ENCODE measurements at places on chromosomes 12 and 14. TPM values are rescaled to one million over a fixed set of nuclear protein-coding genes. Genes with fewer than 3 reads are reported as not detected.

DNA sequence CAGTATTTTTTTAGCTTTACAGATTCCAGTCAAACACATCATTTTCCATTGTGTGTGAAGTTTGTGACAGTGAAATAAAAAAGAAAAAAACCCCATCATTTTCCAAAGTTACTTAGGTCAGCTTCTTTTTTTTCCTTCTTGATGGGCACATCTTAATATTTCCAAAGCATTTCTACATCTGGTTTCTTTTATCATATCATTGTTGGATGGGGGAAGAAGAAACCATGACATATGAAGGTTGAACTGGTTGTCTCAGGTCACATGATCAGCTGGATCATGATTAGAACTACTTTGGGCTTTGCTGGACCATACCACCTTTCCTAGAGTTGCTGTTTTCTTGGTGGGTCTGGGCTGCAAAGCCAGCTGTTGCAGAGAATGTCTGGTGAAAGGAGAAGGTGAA is 59.8 kb downstream of the FOS start:
- DNase-seq: no peak

Gene RDH12
- total RNA-seq: 0.29 TPM

Gene GYS2
- not detected for total RNA-seq

Gene TOMM20L
- not detected for total RNA-seq

DNA sequence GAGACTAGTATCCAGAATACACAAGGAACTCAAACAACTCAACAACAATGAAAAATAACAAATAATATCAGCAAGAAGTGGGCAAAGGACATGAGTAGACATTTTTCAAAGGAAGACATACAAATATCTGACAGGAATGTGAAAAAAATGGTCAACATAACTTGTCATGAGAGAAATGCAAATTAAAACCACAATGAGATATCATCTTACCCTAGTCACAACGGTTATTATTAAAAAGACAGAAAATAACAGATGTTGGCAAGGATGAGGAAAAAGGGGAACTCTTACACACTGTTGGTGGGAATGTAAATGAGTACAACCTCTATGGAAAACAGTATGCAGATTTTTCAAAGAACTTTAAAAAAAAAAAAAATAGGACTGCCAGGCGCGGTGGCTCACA is 20.4 kb downstream of the VWF start:
- DNase-seq: no peak

Gene KSR2
- total RNA-seq: not detected

- DNase-seq: no peak
Observed at GRCh38 chr14:102789349-102789748, 12.1 kb downstream of the TRAF3 start.

Gene TMEM116
- 10.8 TPM for total RNA-seq

Gene KLRB1
- total RNA-seq: not detected

Gene DNAJC22
- 0.62 TPM for total RNA-seq

GRCh38 chr12:22256041-22256441 is 78.5 kb downstream of the ST8SIA1 start:
- DNase-seq: no peak

Gene NTS
- not detected for total RNA-seq

GRCh38 chr12:131615326-131616042 is 95.4 kb upstream of the SFSWAP start:
- no peak for DNase-seq

DNA sequence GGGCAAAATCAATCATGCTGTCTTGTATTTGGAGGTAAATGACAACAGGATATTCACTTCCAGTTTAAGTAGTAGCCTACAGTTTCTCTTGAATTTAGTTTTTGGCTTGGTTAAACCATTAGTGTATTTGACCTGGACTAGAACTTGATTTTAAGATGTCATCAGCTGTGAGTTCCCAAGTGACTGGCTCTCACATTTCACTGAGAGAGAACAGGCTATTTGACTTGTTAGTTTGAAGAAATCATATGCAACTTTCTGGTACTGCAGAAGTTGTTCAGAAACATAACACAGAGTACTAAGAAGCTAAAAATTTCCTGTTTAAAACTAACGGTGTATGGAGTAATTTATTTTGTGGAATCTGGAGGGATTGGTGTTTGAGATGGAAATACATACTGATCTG is 22.3 kb downstream of the MNAT1 start:
- DNase-seq: no peak

DNA sequence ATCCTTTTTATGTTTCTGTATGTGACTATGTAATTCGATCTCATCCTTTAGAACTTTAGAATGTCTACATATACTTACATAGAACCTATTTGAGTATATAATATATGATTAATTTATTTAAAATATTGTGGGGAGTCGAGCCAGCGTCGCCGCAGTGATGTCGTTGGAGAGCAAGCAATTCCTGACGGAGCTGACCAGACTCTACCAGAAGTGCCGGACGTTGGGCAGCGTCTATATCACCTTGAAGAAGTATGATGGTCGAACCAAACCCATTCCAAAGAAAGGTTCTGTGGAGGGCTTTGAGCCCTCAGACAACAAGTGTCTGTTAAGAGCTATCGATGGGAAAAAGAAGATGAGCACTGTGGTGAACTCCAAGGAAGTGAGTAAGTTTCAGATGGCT is 6.4 kb upstream of the CD27 start:
- no peak for DNase-seq

Gene SIX6
- total RNA-seq: not detected

- DNase-seq: no peak
Observed at GRCh38 chr12:107801150-107801549, 26.6 kb downstream of the ASCL4 start.

DNA sequence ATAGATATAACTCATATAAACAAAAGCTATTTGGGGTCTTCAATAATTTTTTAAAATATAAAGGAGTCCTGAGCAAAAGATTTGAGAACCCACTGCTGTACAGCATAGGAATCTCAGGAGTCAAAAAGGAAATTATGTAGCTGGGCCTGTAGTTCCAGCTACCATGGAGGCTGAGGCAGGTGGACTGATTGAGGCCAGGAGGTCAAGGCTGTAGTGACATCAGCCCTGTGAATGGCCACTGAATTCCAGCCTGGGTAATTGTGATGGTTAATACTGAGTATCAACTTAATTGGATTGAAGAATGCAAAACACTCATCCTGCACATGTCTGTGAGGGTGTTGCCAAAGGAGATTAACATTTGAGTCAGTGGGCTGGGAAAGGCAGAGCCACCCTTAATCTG is 10.5 kb downstream of the CERS5 start:
- no peak for DNase-seq

DNA sequence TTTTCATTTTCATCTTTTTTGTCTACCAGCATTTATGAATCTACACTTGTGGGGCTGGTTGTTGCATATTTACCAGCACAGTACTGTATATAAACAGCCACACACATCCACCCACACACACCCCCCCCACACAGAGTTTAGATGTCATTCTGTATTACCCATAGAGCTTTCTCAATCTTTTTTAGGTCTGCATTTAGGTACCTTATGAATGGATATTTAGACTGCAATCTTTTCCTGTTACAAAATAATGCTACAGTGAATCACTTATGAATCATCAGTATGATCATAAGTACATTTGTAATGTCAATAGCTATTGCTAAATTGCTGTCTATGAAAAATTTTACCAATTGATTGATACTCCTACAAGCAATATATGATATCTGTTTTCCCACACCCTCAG is 67.3 kb upstream of the STK38L start:
- DNase-seq: no peak

Gene IRAK4
- total RNA-seq: 14.5 TPM

Gene KRT78
- not detected for total RNA-seq

DNA sequence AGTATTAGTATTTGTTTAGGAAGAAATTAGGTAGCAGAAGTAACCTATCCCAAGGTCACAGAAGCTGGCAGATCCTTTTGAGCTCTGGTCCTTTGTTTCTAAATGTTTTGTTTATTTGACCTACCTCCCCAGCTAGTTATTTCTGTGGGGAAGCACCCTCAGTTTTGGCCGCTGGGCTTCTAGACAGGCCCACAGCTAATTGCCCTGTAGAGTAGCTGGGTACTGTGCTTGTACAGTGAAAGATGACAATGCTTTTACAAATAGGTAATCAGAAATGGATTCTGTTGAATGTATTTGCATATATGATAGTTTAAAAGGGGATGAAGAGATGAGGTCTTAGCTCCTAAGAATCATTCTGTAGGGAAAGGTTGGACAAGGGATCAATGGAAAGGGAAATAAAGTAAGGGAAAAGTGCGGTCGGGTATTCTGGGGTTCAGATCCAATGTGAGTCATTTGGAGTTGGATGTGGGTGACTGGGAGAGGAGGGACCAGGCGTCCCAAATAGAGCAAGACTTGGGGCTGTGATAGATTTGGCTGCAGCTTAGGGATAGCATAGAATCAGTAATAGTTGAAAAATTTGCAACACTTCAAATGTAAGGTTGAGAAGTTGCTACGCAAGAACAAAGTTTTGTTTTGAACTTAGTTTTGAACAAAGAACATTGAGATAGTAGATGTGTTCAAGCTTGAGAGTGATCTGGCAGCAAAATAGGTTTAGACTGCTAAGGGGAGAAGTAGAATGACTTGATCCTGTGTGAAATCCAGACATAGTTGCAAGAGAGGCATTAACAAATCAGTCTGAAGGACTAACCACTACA is 3.6 kb downstream of the NUDT4 start:
- no peak for DNase-seq

- DNase-seq: no peak
Observed at GRCh38 chr12:92290886-92291285, 145.2 kb upstream of the BTG1 start.

Gene PSMA6
- total RNA-seq: 258 TPM

- no peak for DNase-seq
Observed at GRCh38 chr12:26338586-26339572, 143.5 kb downstream of the SSPN start.

DNA sequence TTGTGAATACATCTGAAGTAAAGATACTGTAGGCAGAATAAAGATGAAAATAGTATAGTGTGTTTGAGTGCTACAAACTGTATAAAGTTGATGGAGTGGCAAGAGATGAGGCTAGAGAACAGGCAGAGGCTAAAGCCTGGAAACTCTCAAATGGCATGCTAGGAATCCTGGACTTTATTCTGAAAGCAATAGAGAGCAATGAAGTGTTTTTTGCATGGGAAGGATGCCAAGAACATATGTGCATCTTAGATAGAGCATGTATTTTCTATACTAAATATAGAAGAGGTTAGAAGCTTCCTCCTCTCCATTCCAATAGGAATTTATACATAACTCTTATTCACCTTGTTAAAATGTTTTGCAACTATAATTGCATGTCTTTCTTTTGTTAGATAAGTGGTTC is 86.3 kb upstream of the TMTC2 start:
- no peak for DNase-seq

DNA sequence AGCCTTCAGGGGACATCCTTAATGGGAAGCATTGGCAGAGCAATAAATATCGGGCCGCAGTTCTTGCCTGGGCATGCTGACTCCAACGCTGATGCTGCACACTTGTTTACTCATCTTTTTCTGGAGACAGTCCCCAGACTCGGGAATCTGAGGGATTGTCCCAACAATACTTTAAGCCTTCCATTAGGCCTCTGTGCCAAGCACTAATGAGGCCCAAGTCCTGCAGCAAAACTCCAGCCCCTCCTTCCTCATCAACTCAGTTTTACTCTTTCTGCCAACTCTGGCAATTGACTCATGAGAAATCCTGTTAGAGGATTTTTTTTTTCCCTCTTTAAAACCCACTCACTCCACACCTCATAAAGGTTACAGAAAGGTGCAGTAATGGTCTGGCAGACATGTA is 233.4 kb upstream of the PELI2 start:
- DNase-seq: no peak

DNA sequence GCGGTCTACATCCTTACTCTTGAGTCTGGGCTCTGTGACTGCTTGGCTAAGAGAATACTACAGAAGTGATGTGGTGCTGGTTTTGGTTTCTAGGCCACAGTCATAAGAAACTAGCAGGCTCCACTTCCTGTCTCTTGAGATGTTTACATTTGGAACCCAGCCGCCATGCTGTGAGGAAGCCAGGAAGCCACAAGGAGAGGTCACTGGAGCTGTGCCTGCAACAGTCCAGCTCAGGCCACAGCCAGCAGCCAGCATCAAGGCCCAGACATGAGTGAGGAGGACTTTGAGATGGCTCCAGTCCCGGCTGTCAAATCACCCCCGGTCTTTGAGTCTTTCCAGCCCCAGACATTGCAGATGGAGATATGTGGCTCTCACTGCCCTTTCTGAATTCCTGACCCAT is 12.9 kb upstream of the FAM181A start:
- DNase-seq: no peak

Gene TMEM260
- 6.8 TPM for total RNA-seq

DNA sequence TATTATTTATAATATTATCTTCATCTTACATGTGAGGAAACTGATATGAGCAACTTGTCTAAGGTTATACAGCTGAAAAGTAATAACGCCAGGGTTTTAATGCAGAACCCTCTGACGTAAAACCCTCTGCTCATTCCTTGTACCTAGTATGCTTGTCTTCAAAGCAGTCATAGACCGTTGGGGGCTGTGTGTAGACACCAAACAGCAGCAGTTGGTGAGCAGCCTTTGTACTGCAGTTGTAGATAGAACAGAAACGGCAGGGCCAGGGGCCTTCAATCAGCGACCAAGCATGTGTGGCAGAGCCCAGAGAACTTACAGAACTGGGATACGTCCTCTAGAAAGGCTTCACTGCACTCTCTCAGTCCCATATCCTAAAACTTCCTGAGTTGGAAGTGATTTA is 28.1 kb downstream of the EVL start:
- DNase-seq: no peak

Gene HOTAIR
- total RNA-seq: not detected

DNA sequence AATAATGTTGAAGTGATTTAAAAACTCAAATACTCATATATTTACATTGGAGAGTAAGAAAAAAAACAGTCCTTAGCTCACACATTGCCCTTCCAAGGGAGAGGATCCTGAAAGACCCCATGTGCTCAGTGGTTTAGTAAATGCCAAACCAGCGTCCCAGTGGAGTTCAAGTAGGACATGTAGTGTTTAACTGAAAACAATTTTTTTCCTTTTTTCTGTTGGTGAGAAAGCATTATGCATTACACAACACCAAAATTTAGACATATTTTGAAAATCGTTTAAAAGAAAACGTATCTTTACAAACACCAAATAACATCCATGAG is 33.6 kb downstream of the UBR7 start:
- no peak for DNase-seq

Gene NGB
- not detected for total RNA-seq
